PC-3 (cell line): ENCODE measurements at places on chromosomes 12 and 14. TPM values are rescaled to one million over a fixed set of nuclear protein-coding genes. Genes with fewer than 3 reads are reported as not detected.

Gene CLEC2A
- total RNA-seq, result not detected in 2 replicates

Gene GDF3
- total RNA-seq, result not detected in 2 replicates

Gene FMNL3
- 5.2 and 6.2 TPM in 2 replicates for total RNA-seq

Gene FGD4
- total RNA-seq, result 3.2 and 3.9 TPM in 2 replicates

Gene ZC3H14
- total RNA-seq, result 51.5 and 58.2 TPM in 2 replicates

Gene TAPBPL
- 0.47 and 1.8 TPM in 2 replicates for total RNA-seq

Gene ABCC9
- 0.23 and 0.33 TPM in 2 replicates for total RNA-seq

Gene RTL1
- total RNA-seq, result not detected in 2 replicates

Gene NRL
- total RNA-seq, result 1.5 and 1.7 TPM in 2 replicates

Gene GSC
- total RNA-seq, result not detected in 2 replicates

Gene CD4
- 0.23 TPM in 1 of 2 replicates, not detected in the other for total RNA-seq

Gene MUCL1
- total RNA-seq, result not detected in 2 replicates

Gene ENDOU
- not detected in 2 replicates for total RNA-seq

Gene BATF
- total RNA-seq, result not detected in 2 replicates

Gene RGS6
- total RNA-seq, result not detected in 2 replicates

Gene SYT10
- total RNA-seq, result not detected in 2 replicates

Gene WIF1
- not detected in 2 replicates for total RNA-seq

Gene CINP
- total RNA-seq, result 76.9 and 83.6 TPM in 2 replicates

Gene JPH4
- not detected in 2 replicates for total RNA-seq

Gene ZBTB39
- 3.6 and 4.8 TPM in 2 replicates for total RNA-seq

Gene NUBPL
- 9.0 and 14.9 TPM in 2 replicates for total RNA-seq

Gene B4GALNT3
- 3.7 and 5.0 TPM in 2 replicates for total RNA-seq

Gene SOX5
- total RNA-seq, result not detected in 2 replicates

Gene BDKRB1
- 0.69 TPM in 1 of 2 replicates, not detected in the other for total RNA-seq

Gene MORN3
- 1.6 and 1.7 TPM in 2 replicates for total RNA-seq

Gene POTEG
- total RNA-seq, result 0.12 TPM in 1 of 2 replicates, not detected in the other
